Spinal cord (tissue), 10 donors: ENCODE measurements at places on chromosomes 5 and 9. TPM values are rescaled to one million over a fixed set of nuclear protein-coding genes. Genes with fewer than 3 reads are reported as not detected.

DNA sequence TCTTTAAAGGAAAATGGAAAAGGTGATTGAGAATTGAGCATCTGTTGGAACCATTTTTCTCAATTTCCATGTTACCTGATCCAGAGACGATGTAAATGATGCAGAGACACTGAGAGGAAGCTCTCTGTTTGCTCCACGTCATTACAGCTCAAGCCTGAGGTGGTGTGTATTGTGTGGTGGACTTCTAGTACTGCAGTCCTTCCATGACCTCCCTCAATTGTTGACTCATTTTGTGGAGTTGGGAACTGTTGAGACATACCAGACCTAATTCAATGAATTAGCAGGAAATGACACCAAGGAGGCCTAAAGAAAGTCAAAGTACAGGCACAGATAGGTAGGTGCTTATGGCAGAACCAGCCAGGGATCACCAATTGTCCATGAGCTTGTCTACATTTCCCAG lies 15.6 kb upstream of the LVRN start:
- no peak for DNase-seq

DNA sequence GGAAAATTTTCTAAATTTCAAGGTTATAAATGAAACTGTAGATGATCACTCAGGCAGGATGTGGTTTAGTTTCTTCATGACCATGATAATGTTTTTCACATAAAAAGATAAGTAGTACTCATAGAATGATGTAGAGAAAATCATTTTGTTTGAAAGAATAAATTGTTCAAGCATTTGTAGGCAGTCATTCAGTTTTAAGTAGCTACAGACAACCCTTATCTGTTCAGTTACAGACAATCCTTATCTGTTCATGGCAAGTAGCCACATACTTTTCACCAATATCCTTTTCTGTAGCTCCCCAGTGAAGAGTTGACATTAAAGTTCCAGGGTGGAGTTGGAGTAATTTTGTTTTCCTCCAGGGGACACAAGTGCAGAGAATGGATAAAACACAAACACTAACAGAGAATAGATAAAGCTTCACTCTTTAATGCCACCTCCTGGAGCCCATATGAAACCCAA lies 278.1 kb upstream of the TNC start:
- DNase-seq: no peak

- no peak for DNase-seq
Measured at GRCh38 chr5:137220523-137220927, 278.6 kb downstream of the SPOCK1 start.

GRCh38 chr9:96719921-96720320 lies 58.0 kb downstream of the ZNF510 start:
- no peak for DNase-seq

IL3 gene
- total RNA-seq: not detected

STPG3 gene
- total RNA-seq: not detected
